ENCODE measurements at places on chromosomes 12 and 14.
A peak's percentile ranks its signal among the peaks of the same experiment; 100 is the strongest.

GRCh38 chr12:77064896-77065360 is 441 bp downstream of the E2F7 start:
- no peak for DNase-seq

GRCh38 chr12:122499991-122500684 is 594 bp downstream of the ZCCHC8 start:
- DNase-seq = peak; percentile 65

- peak; percentile 28 for DNase-seq
Observed at GRCh38 chr14:51236314-51236713, 3.7 kb upstream of the TMX1 start.

GRCh38 chr12:6112004-6112403 is 12.5 kb downstream of the VWF start:
- DNase-seq = no peak

DNA sequence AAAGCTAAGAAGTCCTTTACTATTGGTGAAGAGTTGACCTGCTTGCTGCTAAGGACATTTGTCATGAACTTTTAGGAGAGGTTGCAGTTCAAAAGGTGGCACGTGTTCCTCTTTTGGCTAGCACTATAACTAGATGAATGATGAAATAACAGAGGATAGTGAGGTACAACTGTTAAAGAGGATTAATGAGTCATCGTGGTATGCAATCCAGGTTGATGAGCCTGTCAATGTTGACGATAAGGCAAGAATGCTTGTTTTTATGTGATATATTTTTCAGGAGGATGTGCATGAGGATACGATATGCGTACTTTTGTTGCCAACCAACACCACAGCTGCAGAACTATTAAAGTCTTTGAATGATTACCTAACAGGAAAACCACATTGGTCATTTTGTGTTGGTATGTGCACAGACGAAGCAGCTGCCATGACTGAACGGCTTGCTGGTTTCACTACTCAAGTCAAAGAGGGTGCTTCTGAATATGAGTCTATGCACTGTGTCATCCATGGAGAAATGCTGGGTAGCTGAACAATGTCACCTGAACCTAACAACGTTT is 10.6 kb downstream of the CEP128 start:
- DNase-seq = peak; percentile 91

- no peak for DNase-seq
Observed at GRCh38 chr12:54038871-54039414, 6.1 kb downstream of the HOXC5 start.

GRCh38 chr12:109125791-109126190 is 9.4 kb downstream of the ACACB start:
- no peak for DNase-seq

- no peak for DNase-seq
Observed at GRCh38 chr12:77630344-77630743, 200.3 kb upstream of the NAV3 start.

DNA sequence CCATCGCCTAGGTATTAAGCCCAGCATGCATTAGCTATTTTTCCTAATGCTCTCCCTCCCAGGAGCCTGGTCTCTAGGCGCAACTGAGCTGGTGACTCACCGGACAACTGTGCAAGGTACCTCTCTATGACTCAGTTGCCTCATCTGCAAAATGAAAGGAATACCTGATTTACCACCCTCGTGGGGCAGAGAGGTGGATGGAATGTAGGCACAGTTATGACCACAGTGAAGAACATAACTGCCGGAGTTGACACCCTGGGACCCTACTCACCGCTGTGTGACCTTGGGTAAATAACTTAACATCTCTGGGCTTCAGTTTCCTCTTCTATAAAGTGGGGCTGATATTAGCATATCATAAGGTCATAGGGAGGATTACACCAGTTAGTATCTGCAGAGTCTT is 22.6 kb downstream of the BCL11B start:
- DNase-seq = no peak

GRCh38 chr14:54697001-54697400 is 130.1 kb downstream of the SAMD4A start:
- no peak for DNase-seq

- no peak for DNase-seq
Observed at GRCh38 chr12:113815031-113815430, 151.1 kb downstream of the RBM19 start.

- peak; percentile 18 for DNase-seq
Observed at GRCh38 chr12:117047810-117048584, 51.2 kb downstream of the TESC start.

DNA sequence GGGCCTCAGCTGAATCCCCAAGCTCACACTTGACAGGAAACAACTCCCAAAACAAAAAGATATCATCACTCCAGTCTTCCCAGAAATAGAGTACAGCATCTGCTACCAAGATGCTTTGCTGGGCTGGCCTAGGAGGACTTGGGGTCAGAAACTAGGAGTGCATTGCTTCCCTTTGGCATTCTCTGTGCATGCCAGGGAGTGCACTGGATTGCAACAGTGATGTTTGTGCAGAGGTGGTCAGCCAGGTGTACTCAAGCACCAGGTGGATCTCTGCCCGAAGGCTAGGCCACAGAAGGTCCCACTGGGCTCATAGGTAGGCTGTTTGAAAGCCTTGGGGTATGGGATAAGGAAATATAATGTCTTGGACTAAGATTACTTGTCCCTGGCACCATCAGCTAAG is 51.1 kb downstream of the RAB35 start:
- DNase-seq = no peak

DNA sequence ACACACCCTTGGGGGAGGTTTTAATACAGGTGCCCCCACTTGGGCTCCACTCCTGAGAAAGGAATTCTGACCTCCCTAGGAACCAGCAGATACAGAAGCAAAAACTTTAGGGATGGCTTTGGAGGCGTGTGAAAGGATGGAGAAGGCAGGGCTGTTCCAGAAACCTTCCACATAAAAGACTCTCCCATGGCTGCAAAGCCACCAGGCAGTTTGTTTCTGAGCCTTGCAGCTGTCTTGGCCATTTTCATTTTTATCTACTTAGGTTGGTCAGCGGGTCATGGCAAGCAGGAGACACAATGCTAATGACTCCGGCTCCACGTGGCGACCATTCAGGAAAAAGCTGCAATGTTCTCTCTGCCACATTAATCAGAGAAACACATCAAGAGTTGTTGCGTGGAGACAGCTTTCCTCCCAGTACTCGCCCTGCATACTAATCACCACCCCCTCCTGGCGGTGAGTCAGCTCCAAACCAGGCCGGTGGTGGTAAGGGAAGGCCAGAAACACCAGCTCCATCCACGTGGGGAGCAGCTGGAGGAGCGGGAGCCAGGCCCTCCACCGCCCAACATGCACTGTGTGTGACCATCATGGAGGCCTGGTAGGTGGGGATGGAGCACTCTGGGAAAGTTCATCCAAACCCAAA is 30.9 kb upstream of the IRF2BPL start:
- DNase-seq = peak; percentile 90

GRCh38 chr12:121495746-121496145 is 85.1 kb downstream of the KDM2B start:
- DNase-seq = no peak

DNA sequence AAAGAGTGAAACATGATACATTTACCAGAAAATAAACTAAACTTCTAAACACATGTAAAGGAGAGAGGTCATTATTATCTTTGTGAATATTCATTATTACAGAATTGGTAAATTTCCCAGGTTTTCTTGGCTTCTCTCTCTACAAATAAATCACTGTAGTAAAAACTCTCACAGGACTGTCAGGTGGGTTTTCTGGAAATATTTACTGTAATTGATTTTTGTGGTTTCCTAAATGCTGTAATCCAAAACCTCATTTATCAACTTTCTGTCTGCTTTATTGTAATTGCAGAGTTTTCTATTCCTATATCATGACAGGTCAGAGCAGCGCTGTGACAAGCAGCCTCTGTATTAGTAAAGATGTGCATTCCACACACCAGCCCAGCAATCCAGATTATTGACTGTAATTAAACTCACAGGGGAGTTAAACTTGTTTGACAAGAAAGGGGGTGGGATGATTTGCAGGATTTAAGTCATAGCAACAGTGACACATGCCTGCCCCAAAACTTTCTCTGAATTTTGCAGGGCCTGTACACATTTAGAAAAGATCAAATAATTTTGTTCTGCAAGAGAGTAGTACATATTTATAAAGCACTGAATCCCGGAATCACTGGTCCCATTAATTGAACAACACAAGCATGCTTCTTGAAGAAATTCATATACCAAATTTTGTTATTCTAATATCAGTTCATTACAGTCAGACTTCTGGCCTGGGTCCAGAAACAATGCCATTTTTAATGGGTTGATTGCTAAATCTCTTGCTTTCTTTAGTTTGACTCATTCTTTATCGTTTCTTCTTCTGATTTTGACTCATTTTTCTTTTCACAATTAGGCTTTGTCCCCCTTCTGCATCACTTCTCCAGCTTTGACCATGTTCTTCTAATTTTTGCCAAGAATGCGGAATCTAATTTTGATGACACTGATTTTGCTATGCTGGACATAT is 42.2 kb downstream of the PTPRO start:
- peak; percentile 55 for DNase-seq

DNA sequence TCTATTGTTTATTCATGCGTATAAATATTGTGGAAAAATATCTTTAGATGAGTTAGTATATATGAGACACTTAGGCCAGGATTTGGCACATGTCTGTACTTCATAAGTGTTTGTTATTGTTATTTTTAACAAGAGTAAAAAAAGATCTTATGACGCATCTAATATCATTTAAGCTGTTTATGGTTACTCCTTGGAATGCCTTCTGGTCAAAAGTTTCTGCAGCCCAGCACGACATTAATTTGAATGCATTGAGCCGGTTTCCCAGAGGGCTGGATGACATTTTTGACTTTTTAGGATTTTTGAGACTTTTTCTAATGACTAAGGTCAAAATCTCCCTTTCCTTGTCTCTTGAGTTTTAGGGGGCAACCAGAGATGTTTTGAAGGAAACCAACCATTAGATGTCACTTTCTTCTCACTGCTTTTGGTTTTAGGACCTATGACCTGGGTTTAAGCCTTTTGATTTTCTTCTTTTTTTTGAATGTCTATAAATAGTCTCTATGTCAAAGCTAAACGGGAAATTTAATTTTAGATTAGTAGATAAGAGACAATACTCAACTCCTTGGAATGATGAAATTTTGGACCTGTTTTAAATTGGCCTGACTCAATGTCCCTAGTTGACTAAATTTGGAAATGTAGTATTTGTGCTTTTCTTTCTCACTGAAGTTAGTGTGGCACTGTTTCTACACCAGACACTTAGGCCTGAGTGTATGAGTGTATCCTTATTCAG is 215.5 kb downstream of the AEBP2 start:
- no peak for DNase-seq

DNA sequence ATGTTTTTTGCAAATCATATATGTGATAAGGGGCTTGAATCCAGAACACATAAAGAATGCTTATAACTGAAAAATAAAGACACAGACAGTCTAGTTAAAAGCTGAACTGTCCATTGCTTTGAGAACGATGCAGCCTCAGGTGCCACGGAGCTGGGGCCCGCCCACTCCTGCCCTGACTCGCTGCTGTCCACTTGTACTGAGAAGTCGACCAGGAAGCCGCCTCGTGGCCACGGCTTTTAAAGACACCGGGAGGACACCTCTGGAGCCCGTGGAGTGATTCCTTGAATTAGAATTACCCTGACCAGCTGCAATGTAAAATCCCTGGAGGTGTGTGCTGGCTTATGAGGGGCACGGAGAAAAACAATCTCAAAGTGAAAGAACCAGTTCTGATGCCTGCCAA is 23.9 kb upstream of the TEX22 start:
- no peak for DNase-seq

DNA sequence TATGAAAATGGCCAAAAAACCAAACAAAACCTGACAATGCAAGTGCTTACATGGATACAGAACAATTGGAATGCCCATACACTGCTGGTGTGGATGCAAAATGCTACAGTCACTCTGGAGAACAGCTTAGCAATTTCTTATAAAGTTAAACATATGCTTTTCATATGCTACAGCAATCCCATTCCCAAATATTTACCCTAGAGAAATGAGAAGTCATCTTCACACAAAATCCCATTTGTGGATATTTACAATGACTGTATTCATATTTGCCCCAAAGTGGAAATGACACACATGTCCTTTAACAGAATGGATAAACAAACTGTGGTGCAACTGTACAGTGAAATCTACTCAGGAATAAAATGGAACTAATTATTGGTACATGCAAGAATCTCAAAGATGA is 20.4 kb downstream of the SAV1 start:
- no peak for DNase-seq

DNA sequence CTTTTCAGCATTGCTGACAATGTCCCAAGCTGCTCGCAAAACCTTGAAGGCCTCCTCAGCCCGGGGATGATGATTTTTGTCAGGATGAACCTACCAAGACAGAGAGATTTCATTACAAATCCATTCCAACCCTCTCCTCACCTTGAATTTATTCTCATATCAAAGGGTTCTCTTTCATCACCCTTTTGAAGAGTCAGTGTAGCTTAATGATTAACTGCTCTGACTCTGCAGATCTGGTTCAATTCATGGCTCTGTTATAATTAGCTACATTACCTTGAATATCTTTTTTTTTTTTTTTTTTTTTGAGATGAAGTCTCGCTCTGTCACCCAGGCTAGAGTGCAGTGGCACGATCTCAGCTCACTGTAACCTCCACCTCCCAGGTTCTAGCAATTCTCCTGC is 5.6 kb downstream of the ORMDL2 start:
- DNase-seq = no peak

GRCh38 chr12:53843545-53843944 is 91.8 kb upstream of the CISTR start:
- no peak for DNase-seq

DNA sequence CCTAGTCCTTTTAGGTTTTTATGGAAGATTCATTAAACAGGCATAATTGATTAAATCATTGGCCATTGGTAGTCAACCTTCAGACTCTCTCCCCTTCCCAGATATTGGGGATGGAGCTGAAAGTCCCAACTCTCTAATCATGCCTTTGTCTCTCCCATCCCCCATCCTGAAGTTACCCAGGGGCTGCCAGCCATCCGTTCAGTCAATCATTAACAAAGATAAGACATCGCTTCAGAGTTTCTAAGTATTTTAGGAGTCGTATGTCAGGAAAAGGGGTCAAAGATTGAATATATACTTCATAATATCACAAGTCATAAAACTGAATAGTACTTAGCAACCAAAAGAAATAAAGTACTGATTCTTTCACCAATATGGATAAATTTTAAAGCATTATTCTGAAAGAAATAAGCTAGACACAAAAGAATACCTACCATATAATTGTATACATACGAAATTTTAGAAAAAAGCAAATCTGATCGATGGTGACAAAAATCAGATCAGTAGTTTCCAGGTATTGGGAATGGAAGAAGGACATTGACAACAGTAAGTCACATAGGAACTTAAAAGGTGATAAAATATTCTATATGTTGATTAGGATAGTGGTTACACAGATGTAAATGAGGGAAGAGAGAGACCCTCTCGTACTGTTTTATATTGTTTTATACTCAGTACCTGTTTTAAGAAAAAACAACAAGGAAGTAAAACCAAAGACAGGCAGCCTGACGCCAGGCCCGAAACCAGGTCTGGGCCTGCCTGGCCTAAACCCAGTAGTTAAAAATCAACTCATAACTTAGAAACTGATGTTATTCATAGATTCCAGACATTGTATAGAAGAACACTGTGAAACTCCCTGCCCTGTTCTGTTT is 414.4 kb downstream of the DAD1 start:
- DNase-seq = no peak
